ENCODE measurements at places on chromosomes 3 and 15.

GRCh38 chr3:171556574-171557145, 96.5 kb upstream of the TNIK start:
- DNase-seq: no peak

- no peak for DNase-seq
These were observed 42.8 kb downstream of the CNTN4 start for GRCh38 chr3:2141482-2141881.

DNA sequence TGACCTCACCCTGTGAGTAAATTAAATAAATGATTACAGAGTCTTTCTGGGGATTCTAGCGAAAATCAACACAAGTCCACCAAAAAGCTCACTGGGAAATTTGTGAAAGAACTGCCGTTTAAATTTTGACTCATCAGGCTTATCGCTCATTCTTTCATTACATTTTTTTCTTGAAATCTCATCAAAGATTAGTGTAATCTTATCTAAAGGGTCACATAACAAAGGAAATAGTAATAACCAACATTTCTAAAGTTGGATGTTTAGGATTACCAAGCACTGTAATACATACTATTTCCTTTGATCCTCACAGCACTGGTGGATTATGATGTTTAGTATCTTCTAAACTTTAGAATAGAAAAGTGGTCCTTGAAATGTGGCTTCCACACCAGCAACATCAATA, 111.1 kb upstream of the CBLB start:
- no peak for DNase-seq

DNA sequence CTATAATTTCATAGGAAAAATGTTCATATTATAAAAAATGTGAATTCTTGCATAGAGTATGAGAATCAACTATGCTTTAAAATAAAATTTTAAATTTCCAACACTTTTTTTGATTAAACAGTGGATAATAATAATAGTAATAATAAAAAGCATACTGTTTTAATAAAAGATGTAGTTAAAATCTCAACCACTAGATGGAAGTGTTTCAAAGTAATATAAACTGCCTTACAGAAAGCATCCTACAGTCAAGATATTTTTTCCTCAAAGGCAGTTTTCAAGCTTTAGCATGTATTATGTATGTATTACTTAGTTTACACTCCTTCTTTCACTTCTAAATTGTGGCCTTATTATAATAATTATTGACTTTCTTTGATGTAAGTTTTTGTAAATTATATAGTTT, 217.5 kb downstream of the CHL1 start:
- no peak for DNase-seq

GRCh38 chr3:13507247-13507569, 27.1 kb downstream of the HDAC11 start:
- no peak for DNase-seq

DNA sequence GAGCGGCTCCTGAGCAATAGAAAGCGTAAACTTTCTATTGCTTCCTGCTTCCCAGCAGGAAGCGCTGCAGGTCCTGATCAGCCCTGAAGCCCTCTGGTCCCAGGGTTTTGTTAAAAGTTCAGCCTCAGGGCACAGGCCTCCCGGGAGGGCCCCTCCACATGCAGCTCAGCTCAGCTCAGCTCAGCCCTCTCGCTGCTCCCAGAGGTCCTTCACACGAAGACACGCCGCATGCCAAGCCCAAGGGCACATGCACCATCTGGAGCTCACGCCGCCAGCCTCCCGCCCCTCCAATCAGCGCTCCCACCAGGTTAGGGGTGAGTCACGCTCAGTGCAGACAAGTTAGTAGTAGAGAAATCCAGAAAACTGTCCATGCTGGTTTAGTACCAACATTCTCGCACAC, 12.7 kb downstream of the TKT start:
- no peak for DNase-seq

Measured in CD4-positive, alpha-beta T cell treated with Interleukin-2 at 100 ng/mL for 4 hours (primary cell).